Adrenal gland (tissue), 19 donors: ENCODE measurements at places on chromosomes 13 and 19. TPM values are rescaled to one million over a fixed set of nuclear protein-coding genes. Genes with fewer than 3 reads are reported as not detected.

The NDUFB7 gene
- total RNA-seq = 658 TPM

The PCDH17 gene
- 4.8 TPM for total RNA-seq

The RFXAP gene
- 1.3 TPM for total RNA-seq

The SH2D3A gene
- 0.24 TPM for total RNA-seq

The HCST gene
- not detected for total RNA-seq

The CD33 gene
- 7.3 TPM for total RNA-seq

The GPR42 gene
- total RNA-seq = not detected

The CPT1C gene
- total RNA-seq = 2.5 TPM

DNA sequence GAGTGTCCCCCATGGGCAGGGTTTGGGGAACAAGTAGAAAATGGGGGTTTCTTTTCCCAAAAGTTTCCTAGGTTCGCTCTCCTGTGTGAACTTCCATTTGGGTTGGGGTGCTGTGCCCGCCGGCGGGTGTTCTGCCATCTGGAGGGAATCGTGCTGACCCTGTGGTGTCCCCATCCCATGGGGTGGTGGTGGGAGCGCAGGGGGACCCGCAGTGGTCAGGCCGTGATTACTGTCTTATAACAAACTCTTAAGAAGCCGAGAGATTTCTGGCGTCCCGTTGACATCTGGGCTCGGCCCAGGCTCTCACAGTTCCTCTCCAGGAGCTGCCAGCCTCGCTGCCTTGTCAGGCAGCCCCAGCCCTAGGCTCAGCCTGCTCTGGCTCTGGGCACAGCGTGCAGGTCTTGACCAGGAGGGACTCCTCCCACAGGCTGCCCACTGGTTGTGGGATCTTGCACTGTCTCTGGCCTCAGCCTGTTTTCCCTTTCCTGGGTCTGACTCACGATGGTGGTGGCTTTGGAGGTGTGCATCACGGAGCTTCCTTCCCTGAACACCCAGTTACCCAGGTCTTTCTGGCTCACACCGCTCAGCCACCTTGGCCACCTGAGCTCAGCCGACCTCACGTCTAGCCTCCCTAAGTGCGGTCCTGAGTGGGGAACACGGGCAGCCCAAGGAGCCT is 34.5 kb downstream of the PLEKHJ1 start:
- DNase-seq = no peak
- no peaks in the 10 kb centered on the region for H3K27me3 ChIP-seq
- no peaks in the 10 kb centered on the region for H3K4me1 ChIP-seq
- no peak overlapping the region for H3K27ac ChIP-seq

DNA sequence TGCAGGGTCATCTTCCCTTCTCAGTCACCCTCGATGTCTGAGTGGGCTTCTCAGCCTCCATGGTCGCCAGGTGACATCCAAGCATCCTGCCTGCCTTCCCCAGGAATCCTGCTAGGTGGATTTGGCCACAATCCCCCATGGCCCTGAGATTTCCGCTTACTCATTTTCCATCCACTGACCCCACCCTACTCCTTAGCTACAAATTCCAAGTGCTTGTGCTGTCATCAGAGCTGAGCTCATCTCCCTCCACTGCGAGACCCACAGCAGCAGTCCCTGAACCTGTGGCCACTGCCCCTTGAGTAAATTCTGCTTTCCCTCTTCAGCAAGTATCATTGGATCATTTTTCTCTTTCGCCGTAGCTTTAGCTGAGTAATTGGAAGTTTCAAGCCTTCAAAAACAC is 90.5 kb upstream of the ANKRD10 start:
- H3K4me1 ChIP-seq = peaks cover 5% of the 10 kb centered on the region
- H3K27ac ChIP-seq = no peak overlapping the region
- H3K27me3 ChIP-seq = no peaks in the 10 kb centered on the region
- no peaks in the 10 kb centered on the region for H3K36me3 ChIP-seq
- no peak for DNase-seq

DNA sequence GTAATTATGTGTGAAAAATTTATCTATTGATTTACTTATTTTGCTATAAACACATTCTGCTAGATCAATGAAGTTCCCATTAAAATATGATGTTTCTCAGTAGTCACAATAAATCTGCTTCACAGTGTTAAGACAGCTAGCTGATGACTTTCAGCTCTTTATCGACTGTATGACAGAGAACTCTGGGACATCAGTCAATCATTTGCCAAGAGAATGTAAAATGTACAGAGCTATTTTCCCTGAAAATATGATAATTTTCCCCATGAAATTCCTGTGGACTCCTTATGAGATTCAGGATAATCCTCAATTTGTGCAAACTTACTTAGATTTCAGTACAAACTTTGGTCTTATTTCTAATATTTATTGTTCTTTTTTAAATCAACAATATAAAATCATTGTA is 430.5 kb downstream of the SLITRK6 start:
- H3K36me3 ChIP-seq = no peaks in the 10 kb centered on the region
- no peaks in the 10 kb centered on the region for H3K4me1 ChIP-seq
- H3K27me3 ChIP-seq = no peaks in the 10 kb centered on the region
- no peak for DNase-seq
- no peak overlapping the region for H3K27ac ChIP-seq
- no peak overlapping the region for H3K4me3 ChIP-seq

- no peak overlapping the region for H3K4me3 ChIP-seq
- peaks cover 100% of the 10 kb centered on the region for H3K4me1 ChIP-seq
- DNase-seq = peak; percentile 81
- peak overlapping the region; percentile 96 for H3K27ac ChIP-seq
- no peaks in the 10 kb centered on the region for H3K27me3 ChIP-seq
Measured at GRCh38 chr19:4374498-4375163, 25.7 kb downstream of the SH3GL1 start.

GRCh38 chr13:60448907-60449510 is 52.0 kb downstream of the TDRD3 start:
- peak; percentile 26 for DNase-seq
- no peaks in the 10 kb centered on the region for H3K4me1 ChIP-seq
- no peaks in the 10 kb centered on the region for H3K27me3 ChIP-seq
- H3K4me3 ChIP-seq = no peak overlapping the region

- DNase-seq = peak; percentile 23
- H3K27ac ChIP-seq = no peak overlapping the region
- H3K36me3 ChIP-seq = no peaks in the 10 kb centered on the region
- H3K4me1 ChIP-seq = peaks cover 28% of the 10 kb centered on the region
- no peaks in the 10 kb centered on the region for H3K27me3 ChIP-seq
Measured at GRCh38 chr19:4049432-4049831, 17.3 kb downstream of the ZBTB7A start.

DNA sequence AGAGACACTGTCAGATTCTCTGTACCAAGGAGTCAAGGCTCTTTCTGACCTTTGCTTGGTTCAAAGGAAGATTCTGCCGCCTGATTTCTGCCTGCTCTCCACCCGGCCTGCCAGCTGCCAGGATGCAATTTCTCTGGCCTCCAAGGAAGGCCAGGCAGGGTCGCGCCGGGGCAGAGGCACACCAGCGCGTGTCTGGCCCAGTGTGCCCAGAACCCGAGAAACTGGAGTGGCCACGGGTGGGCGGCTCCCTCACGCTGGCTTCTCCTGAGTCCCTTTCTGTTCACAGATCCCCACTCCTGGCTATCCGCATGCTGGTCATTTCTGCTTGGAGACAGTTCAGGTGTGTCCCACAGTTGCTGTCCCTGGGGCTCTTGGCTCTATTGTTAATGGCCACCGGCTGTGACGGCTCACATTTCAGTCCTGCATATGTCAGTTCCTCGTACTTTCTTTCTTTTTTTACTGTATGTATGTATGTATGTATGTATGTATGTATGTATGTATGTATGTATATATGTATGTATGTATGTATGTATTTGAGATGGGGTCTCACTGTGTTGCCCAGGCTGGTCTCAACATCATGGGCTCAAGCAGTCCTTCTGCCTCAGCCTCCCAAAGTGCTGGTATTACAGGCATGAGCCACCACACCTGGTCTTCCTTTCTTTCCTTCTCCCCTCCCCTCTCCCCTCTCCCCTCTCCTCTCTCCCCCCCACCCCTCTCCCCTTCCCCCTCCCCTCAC is 16.9 kb downstream of the TMPRSS9 start:
- H3K36me3 ChIP-seq = no peaks in the 10 kb centered on the region
- H3K27ac ChIP-seq = no peak overlapping the region
- H3K4me3 ChIP-seq = no peak overlapping the region
- peaks cover 4% of the 10 kb centered on the region for H3K4me1 ChIP-seq
- no peak for DNase-seq
- H3K27me3 ChIP-seq = no peaks in the 10 kb centered on the region

- no peak overlapping the region for H3K4me3 ChIP-seq
- H3K36me3 ChIP-seq = no peaks in the 10 kb centered on the region
- no peak for DNase-seq
- H3K4me1 ChIP-seq = no peaks in the 10 kb centered on the region
- H3K27ac ChIP-seq = no peak overlapping the region
Measured at GRCh38 chr13:109836629-109837607, 50.5 kb upstream of the IRS2 start.

GRCh38 chr13:94009701-94010100 is 469.8 kb downstream of the DCT start:
- no peak overlapping the region for H3K27ac ChIP-seq
- H3K27me3 ChIP-seq = no peaks in the 10 kb centered on the region
- H3K4me3 ChIP-seq = no peak overlapping the region
- no peaks in the 10 kb centered on the region for H3K36me3 ChIP-seq

DNA sequence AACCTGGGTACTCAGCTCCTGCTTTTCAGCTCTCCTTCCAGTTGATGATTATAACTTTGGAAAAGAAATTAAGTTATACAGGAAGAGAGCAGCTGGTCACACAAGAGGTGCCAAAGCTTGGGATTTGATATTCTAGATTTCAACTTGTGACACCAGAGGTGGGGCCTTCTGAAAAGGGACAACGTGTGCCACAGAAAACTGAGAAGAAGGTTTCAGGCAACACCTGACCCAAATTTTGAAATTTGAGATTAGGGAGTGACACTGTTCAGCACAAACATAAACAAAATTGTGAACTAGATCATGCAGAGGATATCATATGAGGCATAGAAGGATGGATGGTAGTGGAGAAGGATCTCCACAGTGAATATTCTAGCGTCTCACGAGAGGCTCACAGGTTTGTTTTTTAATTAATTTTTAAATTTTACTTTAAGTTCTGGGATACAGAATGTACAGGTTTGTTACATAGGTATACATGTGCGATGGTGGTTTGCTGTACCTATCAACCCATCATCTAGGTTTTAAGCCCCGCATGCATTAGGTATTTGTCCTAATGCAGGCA is 379.7 kb downstream of the ENOX1 start:
- no peak overlapping the region for H3K4me3 ChIP-seq
- no peak for DNase-seq
- H3K36me3 ChIP-seq = no peaks in the 10 kb centered on the region
- H3K27ac ChIP-seq = no peak overlapping the region

DNA sequence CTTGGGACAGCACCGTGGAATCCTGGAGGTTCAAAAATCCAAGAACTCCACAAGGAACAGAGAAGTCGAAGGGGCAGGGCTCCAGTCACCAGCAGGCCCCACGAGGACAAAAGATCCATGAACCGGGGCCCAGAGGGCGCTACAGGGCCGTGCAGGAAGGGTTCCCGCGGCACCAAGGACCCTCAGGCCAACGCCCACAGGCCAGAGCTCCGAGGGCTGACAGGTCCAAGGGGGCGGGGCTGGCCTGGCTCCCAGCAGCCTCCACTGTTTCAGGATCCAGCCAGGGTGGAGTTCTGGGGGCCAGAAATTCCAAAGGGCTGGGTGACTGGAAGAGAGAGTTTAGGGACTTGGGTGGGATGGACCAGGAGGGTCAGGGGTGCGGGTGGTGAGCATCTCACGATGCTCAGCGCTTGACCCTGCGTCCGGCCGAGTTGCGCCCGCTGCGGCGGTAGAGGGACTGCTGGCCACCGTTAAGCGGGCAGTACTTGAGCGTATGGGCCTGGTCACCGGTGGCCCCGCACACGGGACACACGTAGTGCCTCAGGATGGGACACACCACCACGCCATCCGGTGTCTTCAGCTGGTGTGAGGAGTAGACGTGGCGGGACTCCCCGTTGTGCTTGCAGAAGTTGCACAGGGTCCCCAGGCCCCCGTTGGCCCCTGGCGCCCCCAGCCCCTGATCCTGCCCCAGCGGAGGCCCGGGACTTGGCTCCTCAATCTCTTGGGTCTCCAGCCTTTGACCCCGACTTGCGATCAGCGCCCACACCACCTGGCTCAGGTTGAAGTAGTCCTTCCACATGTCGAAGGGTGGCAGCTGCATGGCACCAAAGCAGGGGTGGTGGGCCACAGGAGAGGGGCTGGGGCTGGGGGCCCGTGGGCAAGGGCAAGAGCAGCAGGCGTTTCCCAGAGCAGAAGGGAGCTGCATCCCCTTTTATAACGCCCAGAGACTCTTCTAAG is at the start of gene NANOS2:
NANOS2 (minus strand) TSS at position 905 of the 957 bp plus-strand sequence; CDS start at position 820, 85 bp downstream.
- no peaks in the 10 kb centered on the region for H3K36me3 ChIP-seq
- H3K27ac ChIP-seq = no peak within 1 kb of the TSS
- DNase-seq = no peak
- no peaks in the 10 kb centered on the region for H3K4me1 ChIP-seq
- H3K4me3 ChIP-seq = no peak within 1 kb of the TSS

- H3K4me1 ChIP-seq = peaks cover 41% of the 10 kb centered on the region
- peak overlapping the region; percentile 72 for H3K4me3 ChIP-seq
- H3K36me3 ChIP-seq = peaks cover 15% of the 10 kb centered on the region
- no peaks in the 10 kb centered on the region for H3K27me3 ChIP-seq
- H3K27ac ChIP-seq = peak overlapping the region; percentile 77
- no peak for DNase-seq
Measured at GRCh38 chr19:17406046-17406886, 836 bp upstream of the BST2 start.

DNA sequence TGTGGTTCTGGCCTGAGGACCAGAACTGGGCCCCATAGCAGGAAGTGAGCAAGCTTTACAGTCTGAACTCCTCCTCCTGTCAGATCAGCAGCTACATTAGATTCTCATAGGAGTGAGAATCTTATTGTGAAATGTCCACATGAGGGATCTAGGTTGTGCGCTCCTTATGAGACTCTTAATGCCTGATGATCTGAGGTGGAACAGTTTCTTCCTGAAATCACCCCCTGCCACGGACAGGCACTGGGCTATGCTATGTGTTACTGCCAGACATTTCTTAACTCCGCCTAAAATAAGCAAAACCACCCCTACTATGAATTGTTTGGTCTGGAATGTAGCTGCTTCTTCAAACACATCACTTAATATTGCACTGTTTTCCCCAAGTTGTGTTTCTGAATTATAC is 4.6 kb downstream of the FBXL3 start:
- no peak for DNase-seq
- no peak overlapping the region for H3K4me3 ChIP-seq
- no peaks in the 10 kb centered on the region for H3K36me3 ChIP-seq
- no peak overlapping the region for H3K27ac ChIP-seq
- peaks cover 72% of the 10 kb centered on the region for H3K4me1 ChIP-seq
- no peaks in the 10 kb centered on the region for H3K27me3 ChIP-seq

DNA sequence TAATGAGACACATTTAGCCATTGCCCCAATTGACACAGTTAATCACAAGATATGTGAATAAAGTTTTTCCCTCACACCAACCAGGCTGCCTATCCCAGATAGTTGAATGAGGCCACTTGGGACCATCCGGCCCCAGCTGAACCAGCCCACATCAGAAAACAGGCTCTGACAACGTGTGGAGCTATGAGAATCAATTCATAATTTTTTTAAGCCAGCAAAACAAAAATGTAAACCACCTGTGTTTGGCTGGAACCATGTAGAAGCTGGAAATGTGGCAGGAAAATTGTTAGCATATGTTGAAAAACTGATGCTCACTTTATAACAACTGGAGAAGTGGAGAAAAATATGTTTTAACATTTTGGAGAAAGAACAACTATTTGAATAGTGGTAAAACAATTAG is 1161.3 kb downstream of the SLITRK1 start:
- no peak for DNase-seq
- H3K4me1 ChIP-seq = no peaks in the 10 kb centered on the region
- H3K36me3 ChIP-seq = no peaks in the 10 kb centered on the region
- H3K27ac ChIP-seq = no peak overlapping the region
